CD4-positive, alpha-beta T cell treated with Interleukin-6 at 100 ng/mL for 8 hours (primary cell): ENCODE measurements at places on chromosomes 11 and 22.

GRCh38 chr11:65920372-65920802 is 1.2 kb downstream of the DRAP1 start:
- no peak for DNase-seq

- no peak for DNase-seq
These were observed 30.0 kb upstream of the RFPL3 start for GRCh38 chr22:32327596-32328171.

- no peak for DNase-seq
These were observed 141.0 kb downstream of the ARHGAP20 start for GRCh38 chr11:110571081-110571720.

- DNase-seq = no peak
These were observed 53.9 kb upstream of the SCUBE2 start for GRCh38 chr11:9145283-9145682.

GRCh38 chr11:12829540-12830314 is 155.5 kb downstream of the TEAD1 start:
- DNase-seq = no peak

DNA sequence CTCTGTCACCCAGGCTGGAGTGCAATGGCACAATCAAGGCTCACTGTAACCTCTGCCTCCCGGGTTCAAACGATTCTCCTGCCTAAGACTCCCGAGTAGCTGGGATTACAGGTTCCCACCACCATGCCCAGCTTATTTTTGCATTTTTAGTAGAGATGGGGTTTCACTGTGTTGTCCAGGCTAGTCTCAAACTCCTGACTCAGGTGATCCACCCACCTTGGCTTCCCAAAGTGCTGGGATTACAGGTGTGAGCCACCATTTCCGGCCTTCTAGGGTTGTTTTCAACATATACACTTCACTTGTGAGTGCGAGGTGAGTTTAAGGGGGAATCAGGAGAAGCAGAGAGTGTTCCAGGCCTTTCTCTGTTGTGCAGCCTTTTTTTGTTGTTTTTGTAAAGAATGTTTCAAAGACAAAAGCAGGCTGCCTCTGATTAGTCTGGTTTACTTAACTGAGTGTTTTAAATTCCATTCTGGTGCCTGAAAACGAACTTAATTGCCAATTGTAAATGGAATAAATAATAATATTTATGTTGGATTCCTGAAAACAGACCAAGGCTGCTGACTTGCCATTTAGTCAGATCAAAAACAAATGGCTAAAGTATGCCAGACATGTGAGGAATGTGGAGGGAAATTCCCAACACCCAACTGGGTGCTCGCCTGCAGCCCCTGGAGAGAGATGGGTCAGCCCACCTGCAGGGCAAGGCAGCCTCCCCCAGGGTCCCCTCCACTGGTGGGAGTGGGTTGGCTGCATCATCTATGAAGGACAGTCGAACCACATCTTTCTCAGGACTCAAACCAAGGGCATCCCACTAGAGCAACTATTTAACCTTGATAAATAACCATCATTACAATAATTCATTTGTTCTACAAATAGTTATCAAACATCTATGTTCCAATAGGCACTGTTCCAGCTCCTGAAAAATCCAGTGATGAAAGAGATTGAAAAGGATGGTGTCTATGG is 4.6 kb upstream of the RANGAP1 start:
- DNase-seq = no peak

- DNase-seq = no peak
These were observed 42.1 kb downstream of the SCUBE1 start for GRCh38 chr22:43300891-43301676.

DNA sequence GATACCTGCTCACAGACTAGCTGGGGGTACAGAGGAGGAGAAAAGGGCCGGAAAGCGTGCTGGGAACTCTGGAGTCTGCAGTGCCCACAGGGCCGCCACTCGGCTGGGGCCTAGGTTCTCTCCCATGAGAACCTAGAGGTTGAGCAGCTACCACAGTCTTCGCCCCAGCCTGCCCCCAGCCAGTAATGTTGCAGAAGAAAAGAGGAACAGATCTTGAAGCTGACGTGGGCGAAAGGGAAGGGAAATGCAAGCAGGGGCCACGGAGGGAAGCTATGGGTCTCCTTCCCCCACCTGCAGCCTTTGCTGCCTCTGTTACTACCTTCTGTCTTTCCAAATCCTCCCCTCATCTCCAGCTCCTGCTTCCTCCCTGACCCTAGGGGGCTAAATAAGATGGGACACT is 28.8 kb upstream of the P2RY2 start:
- DNase-seq = no peak

DNA sequence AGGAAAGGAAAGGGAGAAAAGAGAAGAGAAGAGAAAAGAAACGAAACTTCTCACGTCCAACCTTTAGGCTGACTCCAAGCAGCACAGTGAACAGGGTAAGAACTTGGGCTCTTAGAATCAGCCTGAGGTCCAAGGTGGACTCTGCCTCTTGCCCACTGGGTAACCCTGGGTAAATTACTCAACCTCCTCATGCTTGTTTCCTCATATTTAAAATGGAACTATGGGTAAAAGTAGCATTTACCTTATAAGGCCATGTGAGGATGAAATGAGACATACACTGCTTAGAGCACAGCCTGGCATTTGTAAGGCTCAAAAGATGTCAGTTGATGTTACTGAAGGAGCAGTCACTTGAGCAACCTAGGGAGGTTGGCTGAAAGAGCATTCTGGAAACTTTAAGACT is 107.9 kb downstream of the C11orf58 start:
- DNase-seq = no peak

DNA sequence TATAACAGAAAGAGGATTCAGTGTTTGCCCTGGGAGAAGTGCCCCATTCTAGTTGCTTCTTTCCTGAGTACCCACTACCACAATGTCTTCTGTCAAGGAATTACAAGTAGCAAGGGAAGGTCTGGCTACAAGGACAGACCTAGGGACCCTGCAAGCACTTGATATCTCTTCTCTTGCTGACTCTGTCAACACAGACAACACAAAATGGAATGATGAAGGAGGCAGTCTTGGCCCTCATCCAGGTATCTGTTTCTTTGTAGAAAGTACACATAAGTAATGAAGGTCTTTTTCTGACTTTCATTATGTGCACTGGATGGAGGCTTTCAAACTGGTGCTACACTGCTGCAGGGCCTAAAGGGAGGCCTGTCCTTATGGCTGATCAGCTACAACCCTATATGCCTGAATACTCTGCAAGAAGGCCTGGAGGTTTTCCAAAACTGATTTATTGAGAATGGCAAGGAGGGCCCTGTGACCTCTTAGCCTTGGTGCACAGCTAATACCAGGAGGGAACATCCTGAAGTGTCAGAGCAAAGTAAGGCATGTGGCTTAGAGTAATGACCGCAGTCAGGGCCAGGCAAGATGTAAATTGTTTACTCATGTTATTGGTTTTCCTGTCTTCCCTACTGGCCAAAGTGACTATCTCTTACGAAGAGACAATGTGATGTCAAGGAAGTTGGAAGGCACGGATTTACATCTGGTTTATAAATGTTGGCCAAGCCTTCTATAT is 31.2 kb downstream of the GAB2 start:
- no peak for DNase-seq

DNA sequence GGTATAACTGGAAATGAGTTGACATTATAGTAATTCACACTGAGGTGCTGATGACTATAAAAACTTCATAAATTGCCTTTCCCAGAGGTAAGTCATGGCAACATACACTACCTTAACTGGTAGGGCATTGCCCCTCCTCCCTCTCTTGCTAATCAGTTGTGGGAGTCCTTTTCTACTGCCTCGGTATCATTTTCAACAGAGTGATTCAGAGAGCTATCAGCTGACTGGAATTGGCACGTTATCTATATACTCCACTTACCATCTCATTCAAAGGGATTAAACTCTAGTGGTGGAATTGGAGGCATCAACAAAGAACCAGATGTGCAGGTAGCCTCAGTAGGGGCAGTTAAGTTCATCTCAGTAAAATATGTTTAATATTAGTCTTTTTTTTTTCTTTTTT is 8.0 kb upstream of the NUP160 start:
- no peak for DNase-seq

GRCh38 chr11:118265954-118266353 is 1.9 kb upstream of the MPZL2 start:
- no peak for DNase-seq

- DNase-seq = no peak
These were observed 68.5 kb downstream of the DHCR7 start for GRCh38 chr11:71379701-71380100.

GRCh38 chr22:41382098-41382578 is 396 bp downstream of the TEF start:
- peak; percentile 53 for DNase-seq

DNA sequence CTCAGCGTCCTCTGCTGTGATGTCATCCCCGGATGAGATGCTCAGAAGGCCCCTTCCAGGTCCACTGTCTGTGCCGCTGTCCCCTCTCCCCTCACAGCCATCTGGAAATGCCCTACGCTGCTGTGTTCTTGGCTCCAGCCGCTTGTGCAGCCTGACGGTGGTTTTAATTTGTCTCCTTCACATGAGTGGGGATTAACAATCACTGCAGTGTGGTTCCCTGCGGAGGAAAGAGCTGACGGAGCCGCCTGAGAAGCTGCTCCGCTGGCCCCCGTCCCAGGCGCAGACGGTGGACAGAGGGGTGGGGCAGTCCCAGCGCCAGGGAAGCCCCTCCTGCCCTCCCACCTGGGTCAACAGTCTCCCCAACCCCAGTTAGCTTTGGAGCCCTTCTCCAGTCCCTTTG is 67.5 kb upstream of the PHF21B start:
- no peak for DNase-seq

- DNase-seq = no peak
These were observed 108.3 kb downstream of the PTPRJ start for GRCh38 chr11:48088682-48089050.

DNA sequence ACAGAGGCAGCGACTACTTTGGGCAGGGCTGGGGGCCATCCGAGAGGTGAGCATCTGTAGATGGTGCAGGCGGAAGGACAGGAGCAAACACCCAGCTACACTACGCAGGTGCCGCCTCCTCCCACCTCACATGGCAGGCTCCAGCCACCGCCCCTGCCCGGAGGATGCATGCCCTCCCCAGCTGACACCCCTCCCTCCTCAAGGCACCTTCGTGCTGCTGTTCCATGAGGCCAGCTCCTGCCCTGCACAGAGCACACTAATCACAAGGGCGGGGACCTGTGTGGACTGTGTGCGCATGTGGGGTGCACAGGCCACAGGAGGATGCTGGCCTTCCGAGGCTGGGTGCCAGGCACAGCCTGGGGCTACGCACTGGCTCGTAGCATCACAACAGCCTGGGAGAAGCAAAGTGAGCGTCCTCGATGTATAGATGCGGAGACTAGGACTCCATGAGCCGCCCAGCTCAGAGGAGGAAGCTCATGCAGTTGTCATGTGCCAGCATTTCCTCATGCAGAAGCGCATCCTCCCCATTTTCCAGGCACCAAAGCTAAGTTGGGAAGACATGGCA is 32.8 kb upstream of the HMOX1 start:
- DNase-seq = no peak

- DNase-seq = no peak
These were observed 21.6 kb downstream of the ANO1 start for GRCh38 chr11:70099578-70100279.

GRCh38 chr11:27697679-27698275 is 2.5 kb downstream of the BDNF start:
- no peak for DNase-seq

GRCh38 chr22:49774499-49775151 is 53.0 kb downstream of the BRD1 start:
- no peak for DNase-seq

DNA sequence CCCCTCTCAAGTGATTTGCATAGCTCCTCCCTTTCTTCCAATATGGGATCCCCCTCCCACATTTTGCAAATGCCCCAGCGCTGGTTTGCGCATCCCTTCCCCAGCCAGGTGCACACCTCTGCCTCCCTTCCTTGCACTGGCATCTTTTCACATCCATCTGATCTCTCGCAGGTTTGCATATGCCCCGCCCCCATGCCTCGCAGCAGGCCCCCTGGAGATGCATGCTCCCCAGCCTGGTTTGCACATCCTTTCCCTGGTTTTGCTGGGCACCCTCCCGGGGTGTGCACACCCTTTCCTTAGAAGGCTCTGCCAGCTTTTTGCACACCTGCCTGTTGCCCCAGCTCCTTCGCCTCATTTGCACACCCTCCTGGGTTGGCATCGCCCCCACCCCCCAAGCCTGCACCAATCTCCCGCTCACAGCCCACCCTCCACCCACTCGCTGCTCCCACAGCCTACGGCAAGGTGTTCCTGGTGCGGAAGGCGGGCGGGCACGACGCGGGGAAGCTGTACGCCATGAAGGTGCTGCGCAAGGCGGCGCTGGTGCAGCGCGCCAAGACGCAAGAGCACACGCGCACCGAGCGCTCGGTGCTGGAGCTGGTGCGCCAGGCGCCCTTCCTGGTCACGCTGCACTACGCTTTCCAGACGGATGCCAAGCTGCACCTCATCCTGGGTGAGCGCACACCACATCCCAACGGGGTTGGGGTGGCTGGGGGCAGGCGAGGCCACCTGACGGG is 917 bp downstream of the RPS6KA4 start:
- DNase-seq = no peak

- DNase-seq = no peak
These were observed 7.0 kb downstream of the PPM1F start for GRCh38 chr22:21945453-21946261.

- DNase-seq = no peak
These were observed 58.2 kb downstream of the RBX1 start for GRCh38 chr22:41009222-41009948.
